ENCODE measurements at places on chromosomes 11 and 22.

- DNase-seq = no peak
Observed at GRCh38 chr11:7418061-7418460, 67.2 kb upstream of the OLFML1 start.

DNA sequence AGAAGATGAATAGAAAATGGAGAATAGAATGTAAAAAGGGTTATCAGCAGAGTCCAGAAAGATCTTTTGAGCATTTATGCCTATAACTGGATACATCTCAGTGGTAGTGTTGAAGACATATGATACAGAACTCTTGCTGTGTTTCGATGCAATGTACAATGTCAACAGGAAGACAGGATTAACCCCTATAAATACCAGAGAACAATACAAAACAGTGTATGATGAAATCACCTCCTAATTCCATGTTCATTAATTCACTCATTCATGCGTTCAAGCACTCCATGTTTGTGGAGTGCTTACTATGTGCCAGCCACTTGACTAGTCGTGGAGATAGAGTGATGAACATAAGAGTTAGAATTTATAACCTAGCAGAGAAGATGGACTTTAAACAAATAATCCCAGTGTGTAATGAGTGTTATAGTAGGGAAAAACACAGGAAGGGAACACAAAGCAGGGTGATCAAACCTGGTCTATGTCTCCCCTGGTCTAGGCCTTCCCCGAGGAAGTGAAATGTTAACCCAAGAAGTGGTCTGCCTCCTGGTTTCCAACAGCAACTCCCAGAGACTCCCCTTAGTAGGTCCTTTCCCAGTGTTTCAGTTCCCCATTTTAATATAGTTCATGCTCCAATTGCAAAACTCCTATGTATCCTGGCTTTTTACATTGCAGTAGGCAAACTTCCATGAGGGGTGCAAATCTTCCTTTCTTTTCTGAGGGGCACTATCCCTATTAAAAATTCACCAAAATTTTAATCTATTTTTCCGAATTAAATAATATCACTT is 9.1 kb upstream of the SESN3 start:
- no peak for DNase-seq

DNA sequence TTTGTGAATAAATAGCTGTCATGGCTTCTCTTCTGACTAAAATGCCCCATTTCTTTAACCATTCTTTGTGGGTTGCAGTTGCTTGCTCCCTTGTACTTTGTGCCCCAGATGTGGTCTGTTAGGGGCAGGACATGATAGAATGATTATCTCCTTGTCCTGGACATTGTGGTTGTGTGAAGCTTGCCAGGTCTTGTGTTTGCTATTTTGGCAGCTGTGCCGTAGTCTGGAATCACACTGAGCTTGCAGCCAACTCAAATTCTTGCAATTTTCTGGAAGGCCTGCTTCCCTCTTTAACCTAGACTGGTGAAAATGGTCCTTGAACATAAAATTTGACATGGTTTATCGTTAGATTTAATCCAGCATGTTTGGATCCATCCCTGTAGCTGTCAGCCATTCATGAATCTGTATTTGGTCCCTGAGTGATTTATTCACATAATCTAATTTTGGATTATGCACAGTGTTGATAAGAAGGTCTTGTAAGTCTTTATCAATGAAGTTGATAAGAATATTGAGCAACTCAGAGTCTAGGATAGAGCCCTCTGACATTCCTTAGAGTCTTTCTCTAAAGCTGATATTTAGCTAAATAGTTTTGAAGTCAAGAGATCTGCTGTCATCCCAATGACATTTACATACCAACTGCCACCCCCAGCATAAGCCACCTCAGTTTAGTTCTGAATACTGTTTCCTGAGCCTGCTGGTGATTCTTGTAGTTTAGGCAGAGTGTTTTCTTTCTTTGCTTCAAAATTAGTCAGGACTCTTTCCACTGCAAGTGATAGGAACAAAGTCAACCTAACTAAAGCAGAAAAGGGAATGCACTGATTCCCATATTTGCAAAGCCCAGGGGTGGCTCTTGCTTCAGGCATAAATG is 9.8 kb downstream of the SPON1 start:
- no peak for DNase-seq

DNA sequence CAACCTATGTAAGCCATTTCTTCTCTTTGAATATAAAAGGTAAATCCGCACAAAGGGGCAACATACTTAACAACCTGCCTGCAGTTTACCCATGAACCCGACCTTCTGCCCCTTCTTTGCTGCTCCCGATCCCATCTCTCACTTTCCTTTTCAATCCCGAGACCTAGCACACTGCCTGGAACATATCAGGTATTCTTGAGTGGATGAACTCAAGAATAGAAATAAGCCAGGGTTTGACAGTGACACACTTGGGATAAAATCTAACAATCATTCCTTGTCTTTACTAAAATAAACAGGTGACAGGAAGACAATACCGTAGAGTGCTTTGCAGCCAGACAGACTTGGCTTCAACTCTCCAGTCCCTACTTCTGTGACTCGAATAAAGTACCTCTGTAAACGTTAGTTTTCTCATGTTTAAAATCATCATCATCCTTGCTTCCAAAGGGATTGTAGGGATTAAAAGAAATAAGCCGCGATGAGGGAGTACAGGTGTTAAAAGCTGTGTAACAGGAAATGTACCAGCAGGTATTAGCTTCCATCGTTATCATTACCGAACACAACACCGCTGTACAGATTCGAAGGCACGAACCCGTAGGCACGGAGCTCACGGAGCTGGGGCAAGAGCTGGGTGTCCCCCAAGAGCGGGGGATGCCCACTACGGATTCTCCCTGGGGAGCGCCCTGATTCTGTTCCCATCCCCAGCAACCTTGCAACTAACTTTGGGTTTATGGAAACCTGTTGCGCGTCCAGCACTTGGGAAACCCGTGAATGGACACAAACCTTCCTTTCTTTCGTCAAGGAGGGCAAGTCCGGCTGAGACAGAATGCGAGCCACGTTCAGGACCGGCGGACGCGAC is 720 bp downstream of the UFD1 start:
- no peak for DNase-seq

DNA sequence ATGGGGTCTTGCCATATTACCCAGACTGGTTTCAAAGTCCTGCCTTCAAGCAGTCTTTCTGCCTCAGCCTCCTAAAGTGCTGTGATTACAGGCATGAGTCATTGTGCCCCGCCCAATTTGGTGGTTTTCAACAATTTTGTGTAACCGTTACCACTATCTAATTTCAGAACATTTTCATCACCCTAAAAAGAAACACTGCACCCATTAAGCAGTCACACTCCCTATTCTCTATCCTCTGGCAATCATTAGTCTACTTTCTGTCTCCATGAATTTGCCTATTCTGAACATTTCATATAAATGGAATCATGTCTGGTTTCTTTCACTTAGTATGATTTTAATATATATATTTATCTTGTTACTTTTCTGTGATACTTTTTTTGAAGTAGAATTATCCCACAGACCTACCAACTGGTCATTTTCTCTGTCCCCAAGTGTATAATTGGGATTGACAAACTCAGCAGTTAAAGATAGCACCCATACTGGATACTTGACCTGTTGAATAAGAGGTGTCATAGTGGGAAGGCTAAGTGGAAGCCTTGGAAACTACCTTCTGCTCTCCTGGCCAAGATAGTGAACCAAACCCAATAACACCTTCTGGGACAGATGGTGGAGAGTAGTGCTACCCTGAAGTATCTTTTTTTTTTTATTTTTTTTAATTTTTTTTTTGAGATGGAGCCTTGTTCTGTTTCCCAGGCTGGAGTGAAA is 64.8 kb downstream of the STIM1 start:
- DNase-seq = no peak

- DNase-seq = no peak
Observed at GRCh38 chr11:36540998-36541397, 26.8 kb upstream of the RAG1 start.

GRCh38 chr11:102600666-102601065 is 24.5 kb downstream of the MMP20 start:
- DNase-seq = no peak

- no peak for DNase-seq
Observed at GRCh38 chr11:16986434-16987204, 27.6 kb downstream of the PLEKHA7 start.

DNA sequence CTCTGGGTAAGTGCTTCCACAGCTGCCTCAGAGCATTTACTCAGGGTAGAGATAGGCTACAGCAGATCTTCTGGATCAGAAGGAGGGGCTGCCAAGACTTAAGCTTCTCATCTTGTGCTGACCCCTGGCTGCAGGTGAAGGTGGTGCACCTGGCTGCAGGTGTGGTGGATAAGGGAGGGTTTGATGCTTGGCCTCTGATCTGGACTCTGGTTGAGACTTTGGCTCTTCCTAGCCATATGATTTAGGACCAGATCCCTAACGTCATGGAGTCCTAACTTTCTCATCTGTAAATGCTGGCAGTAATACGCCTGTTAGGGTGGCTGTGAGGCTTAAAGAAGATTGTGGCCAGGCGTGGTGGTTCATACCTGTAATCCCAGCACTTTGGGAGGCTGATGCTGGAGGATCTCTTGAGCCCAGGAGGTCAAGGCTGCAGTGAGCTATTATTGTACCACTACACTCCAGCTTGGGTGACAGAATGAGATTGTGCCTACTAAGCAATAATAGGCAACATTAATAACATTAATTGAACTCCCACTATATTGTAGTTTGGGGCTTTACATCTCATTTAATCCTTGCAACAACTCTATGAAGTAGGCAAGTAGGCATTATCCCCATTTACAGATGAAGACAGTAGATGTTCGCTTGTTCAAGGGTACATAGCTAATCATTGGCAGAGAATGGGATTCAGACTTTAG is 10.7 kb downstream of the DTX4 start:
- no peak for DNase-seq

DNA sequence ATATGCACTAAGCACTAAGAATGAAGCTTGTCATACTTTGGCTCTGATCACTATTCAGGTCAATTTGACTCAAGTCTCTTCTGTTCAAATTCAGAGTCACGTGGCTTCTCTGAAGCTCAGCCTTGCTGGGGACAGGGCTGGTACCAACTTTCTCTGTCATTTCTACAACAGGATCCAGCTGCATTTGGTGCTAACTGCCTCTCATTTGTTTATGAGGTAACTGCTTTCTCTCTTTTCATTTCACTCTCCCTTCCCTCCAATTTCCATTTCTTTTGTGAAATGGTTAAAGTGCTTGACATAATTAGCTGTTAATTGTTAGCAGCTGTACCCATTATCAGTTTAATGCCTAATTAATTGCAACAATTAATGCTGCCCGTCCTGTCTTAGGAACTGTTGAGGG is 259.7 kb upstream of the PLET1 start:
- peak; percentile 3 for DNase-seq

- no peak for DNase-seq
Observed at GRCh38 chr22:43207386-43207785, 20.5 kb upstream of the TTLL12 start.
